ENCODE measurements at places on chromosomes 7 and 10. TPM values are rescaled to one million over a fixed set of nuclear protein-coding genes. Genes with fewer than 3 reads are reported as not detected.

The CALCR gene
- 0.62 TPM for total RNA-seq

The UCN3 gene
- total RNA-seq: not detected

The EBF3 gene
- total RNA-seq: 38.9 TPM

The ASAH2 gene
- total RNA-seq: 4.0 TPM

The MYL10 gene
- not detected for total RNA-seq

The TRIM50 gene
- 0.71 TPM for total RNA-seq

The MMD2 gene
- 3.7 TPM for total RNA-seq

The JAZF1 gene
- 21.7 TPM for total RNA-seq

The ACSL5 gene
- 11.3 TPM for total RNA-seq

The SHTN1 gene
- total RNA-seq: 23.2 TPM

The FEZF1 gene
- total RNA-seq: not detected

The OGDHL gene
- total RNA-seq: not detected

The CPXM2 gene
- 81.6 TPM for total RNA-seq

The TCAF2 gene
- total RNA-seq: 2.5 TPM

The ATP6V0A4 gene
- total RNA-seq: not detected

The ANKRD26 gene
- total RNA-seq: 15.2 TPM

The NRCAM gene
- 17.4 TPM for total RNA-seq

The ITIH5 gene
- total RNA-seq: 34.9 TPM

The PTF1A gene
- not detected for total RNA-seq

The EBLN1 gene
- not detected for total RNA-seq

The TMEM225B gene
- 3.5 TPM for total RNA-seq

The PDLIM1 gene
- 138 TPM for total RNA-seq

The SMKR1 gene
- 0.36 TPM for total RNA-seq

The CPA2 gene
- total RNA-seq: 1.2 TPM

The AKR1C4 gene
- not detected for total RNA-seq

The HMX2 gene
- total RNA-seq: not detected

The ZNF3 gene
- total RNA-seq: 25.3 TPM

The SORCS3 gene
- 3.6 TPM for total RNA-seq

The PLXDC2 gene
- 118 TPM for total RNA-seq

The COL28A1 gene
- total RNA-seq: 182 TPM

The TDRD1 gene
- total RNA-seq: 0.31 TPM

The ADAM8 gene
- total RNA-seq: 20.7 TPM

The SLC29A4 gene
- 8.8 TPM for total RNA-seq

The DNAJC12 gene
- total RNA-seq: 5.1 TPM

The PSD gene
- 1.9 TPM for total RNA-seq

The TMEM196 gene
- total RNA-seq: not detected

The NEUROG3 gene
- not detected for total RNA-seq

The GPR85 gene
- total RNA-seq: 1.6 TPM

The ZNF518A gene
- total RNA-seq: 33.4 TPM

The CTAGE8 gene
- 1.2 TPM for total RNA-seq

The NRG3 gene
- 1.4 TPM for total RNA-seq

The CPA4 gene
- total RNA-seq: 2.3 TPM

The SPDYE8 gene
- total RNA-seq: not detected

The SH2D4B gene
- 0.18 TPM for total RNA-seq
